ENCODE measurements at places on chromosomes 7 and 10.

DNA sequence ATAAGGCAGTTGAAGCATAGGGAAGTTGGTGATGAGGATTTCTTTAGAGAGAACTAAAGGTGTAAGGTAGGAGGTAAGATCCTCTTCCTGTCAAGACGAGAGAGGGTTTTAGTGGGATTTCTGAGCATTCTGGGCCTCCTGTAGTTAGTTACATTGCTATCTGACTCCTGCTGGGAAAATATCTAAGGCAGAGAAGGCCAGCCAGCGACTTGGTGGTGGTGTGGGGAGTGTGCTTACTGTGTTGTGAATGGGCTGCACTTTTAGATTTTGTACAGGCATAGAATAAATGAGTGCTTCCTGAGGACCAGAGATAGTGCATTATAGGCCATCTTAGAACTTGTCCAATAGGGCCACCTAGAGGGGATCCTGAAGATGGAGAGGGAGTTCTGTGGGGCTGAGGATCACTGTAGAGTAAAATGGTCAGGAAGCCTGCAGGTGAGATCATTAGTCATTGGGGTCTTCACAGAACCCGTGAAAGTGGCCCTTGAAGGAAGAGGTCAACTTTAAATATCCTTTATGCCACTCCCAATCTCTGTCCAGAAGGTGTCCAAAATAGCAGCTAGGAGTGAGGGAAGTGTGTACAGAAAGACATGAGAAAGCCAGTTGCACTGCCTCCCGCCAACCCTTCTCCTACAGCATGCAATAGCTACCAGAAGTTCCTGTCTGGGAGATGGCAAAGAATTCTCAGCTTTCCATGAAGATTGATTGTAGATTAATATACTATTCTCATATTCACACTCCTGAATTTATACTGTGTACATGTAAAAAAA lies 266.6 kb downstream of the POLR1F start:
- peak; percentile 63 for DNase-seq

DNA sequence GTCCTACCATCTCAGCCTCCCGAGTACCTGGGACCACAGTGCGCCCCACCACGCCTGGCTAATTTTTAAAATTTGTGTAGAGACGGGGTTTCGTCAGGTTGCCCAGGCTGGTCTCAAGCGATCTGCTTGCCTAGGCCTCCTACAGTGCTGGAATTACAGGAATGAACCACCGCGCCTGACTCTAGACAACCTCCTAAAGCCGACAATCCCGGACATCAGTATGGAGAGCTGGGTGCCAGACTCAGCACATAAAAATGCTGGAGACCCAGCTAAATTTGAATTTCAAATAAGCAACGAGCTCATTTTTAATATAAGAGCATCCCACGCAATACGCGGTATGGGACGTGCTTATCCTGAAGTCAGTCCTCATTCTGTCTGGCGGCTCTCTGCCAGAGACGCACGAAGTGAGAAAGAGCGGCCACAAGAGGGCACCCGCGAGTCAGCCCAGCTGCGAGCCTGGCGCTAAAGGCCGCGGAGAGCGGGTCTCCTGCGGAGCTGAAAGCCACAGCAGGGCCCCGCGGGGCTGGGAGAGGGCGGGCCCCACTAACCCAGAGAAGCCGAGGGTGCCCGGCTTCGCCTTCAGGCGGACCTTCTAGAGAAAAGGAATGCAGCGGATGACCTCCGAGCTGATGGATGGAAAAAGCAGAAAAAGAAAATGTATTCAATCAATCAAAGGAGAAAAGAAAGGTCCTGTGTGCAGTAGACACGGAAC lies 7.0 kb downstream of the CALY start:
- DNase-seq, result peak; percentile 69

DNA sequence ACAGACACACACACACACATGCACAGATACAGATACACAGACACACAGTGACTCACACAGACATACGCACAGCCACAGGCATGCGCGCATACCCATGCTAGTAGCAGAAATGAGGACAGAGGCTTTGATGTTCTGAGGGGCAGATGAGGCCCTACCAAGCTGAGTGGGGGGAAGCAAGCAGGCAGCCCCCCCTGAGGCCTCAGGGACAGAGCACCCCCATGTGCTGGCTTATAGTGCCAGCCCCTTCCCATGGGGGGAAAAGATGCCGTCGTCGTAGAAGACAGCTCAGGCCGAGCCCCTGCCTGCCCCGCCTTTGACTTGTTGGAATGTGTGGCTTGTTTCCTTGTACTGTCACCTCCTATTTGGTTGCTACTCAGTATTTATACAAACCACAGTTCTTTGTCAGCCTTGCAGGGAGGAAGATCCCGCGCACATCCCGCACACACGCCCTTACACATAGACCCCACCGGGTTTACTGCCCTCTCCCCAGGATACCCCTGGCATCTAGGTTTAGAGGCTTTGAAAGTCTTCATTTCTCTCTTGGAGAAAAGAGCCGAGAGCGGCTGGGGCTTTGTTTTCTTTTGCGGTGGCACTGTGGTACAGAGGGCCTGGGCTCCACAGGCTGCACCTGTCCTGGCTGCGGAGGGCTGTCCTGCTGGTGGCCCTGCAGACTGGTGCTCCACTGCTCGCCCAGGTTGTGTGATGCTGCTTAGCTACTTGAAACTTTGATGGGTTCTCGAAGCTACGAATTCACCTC lies 112.5 kb downstream of the DOCK1 start:
- DNase-seq, result no peak

DNA sequence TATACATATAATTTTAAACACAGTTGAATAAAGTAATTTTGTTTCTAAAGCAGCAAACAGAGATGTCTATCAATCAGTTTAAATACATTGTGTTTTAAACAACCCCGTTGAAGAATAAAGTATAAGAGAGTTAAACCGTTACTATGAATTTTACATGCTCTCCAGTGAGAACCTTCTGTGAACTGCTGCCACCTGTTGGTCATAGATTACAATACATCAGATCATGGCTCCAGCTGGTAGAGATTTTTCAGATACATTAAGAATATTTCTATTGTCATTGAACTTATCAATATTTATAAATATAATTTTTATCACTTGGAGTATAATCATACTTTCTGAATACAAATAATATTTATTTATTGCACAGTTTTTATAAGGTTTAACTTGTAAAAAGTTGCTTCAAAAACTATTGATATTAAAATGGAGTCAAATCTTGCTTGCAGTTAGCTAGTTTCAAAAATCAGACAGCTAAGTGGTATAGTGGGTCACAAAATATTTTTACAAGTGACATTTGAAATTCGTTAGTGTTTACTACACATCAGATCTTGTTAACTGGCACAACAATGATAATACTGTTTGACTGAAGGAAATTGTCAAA lies 561.2 kb upstream of the PHF14 start:
- peak; percentile 15 for DNase-seq

DNA sequence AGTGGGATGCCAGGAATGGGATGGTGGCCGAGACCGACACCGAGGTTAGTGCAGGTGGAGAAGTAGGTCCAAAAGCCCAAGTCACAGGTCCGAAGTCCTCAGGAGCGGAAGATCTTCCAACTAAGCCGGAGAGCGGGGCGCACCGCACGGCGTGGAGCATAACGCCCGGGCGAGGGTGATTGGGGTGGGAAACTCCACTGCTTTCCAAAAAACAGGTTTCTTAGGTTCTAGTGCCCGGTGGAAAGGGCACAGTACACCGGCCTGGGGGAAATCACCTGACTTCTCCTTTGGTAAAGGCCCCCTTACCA lies 11.4 kb upstream of the SPAG6 start:
- DNase-seq, result no peak

GRCh38 chr7:143900230-143900766 lies 1.7 kb downstream of the TCAF1 start:
- no peak for DNase-seq

DNA sequence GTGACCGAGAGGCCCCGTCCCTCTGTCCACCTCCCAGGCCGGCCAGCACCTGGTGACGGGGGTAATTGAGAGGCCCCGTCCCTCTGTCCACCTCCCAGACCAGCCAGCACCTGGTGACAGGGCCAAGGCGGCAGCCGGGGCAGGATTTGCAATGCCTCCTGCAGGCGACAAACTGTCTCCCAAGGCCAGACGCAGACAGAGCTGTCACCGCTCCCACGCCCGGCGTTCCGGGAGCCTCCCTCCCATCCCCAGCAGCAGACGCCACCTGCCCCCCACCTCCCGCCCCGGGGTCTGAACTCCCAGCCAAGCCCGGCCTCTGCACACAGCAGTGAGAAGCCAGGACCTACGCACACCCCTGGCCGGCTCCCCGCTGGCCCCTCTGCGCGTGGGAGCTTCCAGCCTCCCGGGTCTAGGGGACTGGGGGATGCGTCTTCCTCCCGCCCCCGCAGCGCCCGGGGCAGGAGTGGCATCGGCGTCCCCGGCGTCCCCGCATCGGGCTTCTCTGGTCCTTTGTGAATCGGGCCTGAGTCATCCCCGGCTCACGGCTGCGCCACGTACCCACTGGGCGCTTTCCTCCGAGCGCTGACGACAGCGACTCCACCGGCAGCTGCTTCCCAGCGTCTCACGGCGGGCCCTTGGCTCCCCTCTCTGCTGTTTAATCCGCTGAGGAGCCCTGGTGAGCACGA lies 95.1 kb upstream of the DIP2C start:
- DNase-seq, result peak; percentile 79

DNA sequence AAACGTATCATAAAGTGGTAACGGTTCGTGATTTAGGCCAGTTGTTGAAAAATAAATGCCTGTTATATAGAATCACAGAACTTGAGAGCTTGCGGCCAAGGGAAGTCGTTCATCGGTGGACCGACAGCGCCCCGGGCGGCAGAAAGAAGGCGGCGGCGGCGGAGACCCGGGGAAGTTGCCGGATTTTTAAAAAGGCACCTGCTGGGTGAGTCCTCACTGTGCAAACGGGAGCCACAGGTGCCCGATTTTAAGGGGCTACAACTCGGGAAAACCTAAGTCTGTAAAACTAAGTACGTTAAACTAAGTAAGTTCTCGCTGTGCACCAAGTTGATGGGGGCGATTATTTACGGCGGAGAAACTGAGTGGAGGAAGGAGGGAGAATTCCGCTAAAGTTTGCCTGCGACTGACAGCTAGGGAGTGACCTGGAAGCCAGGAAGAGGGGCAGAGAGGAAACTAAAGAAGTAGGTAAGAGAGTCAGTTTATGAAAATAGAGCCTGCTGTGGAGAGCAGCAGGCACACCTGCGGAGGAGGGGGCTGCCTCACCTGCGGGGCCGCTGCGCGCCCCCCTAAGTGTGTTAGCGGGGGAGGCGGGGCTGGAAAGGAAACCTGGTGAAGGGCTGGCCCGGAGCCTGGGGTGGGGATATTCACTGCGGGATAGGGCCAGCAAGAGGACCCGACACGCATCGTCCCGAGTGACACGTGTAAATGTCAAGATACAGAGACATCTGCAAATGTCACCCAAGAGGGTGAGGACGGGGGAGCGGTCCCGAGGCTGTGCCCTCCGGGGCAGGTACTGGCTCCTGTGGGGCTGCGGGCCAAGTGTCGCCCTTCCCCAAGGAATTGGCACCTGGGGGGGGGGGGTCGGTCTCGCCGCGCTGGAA lies 996 bp downstream of the ADAM12 start:
- DNase-seq, result peak; percentile 64

- DNase-seq, result no peak
Observed at GRCh38 chr10:43994539-43994938, 345.9 kb upstream of the ZNF32 start.

DNA sequence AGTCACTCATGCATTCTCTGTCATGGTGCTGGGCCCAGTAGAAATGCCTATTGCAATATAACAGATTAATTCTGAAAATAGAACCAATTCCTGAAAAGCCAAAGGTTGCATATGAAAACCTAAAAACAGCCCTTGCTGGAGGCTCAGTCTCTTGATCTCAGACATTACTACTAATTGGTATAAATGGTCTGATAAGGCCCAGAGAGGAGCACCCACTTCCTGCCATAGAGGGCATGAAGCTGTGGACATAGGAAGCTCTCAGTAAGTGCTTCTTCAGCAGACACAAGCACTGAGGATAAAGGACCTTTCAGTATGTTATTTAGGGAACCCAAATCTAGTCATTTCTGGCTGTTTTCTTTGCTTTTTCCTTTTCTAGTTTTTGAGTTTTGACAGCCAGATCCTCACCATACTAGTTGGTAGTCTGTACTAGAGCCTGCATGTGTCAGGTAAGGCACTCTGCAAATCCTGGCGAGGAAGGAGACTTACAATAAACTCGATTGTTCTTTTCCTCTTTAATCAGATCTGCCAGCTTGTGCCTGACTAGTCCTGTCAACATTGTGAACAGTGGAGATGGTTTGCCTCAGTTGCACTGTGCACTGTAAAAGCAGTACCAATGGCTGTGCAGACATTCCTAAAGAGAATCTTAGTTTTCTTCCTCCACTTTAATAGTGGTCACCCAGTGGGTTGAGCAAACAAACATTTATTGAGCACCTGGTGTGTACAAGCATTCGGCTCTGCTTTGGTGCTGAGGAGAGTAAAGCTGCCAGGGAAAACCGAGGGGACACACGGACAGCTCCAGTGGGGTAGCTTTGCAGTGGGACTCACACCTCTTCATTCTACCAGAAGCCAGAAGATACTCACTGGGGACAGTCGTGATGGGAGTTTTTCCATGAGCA lies 140.9 kb downstream of the CHN2 start:
- no peak for DNase-seq

DNA sequence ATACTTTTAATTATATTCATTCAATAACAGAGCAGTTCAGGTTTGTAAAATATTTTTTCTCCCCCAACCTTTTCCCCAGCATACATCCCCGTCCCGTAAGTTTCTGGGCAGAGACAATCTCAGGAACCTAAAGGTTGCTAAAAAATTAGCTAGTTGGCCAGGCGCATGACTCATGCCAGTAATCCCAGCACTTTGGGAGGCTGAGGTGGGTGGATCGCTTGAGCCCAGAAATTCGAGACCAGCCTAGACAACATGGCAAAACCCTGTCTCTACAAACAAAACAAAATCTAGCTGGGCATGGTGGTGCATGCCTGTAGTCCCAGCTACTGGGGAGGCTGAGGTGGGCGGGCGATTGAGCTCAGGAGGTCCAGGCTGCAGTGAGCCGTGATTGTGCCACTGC lies 40.2 kb downstream of the TCF7L2 start:
- DNase-seq, result no peak

GRCh38 chr7:149125189-149125862 lies 798 bp downstream of the ZNF425 start:
- peak; percentile 10 for DNase-seq

DNA sequence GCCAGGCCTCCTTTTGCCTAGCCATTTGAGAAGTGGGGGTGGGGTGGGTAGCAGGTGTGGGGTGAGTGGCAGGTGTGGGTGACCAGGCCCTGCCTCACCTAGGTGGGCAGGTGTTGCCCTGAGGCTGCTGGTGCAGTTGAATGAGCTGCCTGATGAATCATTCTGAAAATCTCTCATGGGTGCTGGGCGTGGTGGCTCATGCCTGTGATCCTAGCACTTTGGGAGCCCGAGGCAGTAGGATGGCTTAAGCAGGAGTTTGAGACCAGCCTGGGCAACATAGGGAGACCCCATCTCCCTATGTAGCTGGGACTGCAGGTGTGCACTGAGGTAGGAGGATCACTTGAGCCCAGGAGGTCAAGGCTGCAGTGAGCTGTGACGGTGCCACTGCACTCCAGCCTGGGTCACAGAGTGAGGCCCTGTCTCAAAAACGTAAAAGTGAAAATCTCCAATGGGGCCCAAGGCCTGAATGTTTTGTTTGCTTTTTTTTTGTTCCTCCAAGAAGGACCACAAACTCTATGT lies 17.7 kb downstream of the TSPAN14 start:
- DNase-seq, result peak; percentile 55

DNA sequence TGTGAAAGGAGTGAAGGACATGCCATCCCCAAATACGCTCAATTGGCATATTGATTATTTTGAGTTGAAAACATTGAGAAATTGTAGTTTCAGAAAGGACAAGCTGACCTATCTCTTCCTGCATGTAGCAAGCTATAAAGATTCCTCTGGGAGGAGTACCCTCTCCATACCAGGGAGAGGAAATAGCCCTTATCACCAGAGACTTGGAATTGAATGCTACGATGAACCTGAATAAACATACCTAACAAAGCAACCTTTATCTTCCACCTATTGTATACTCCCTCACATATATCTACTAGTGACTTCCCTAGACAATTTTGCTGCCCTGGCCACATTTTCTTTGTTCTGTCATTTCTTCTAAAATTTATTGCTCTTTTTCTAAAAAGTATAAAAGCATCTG lies 150.2 kb upstream of the EEPD1 start:
- no peak for DNase-seq

All from RPMI7951 (cell line).